Stimulated activated naive CD4-positive, alpha-beta T cell (primary cell): ENCODE measurements at places on chromosomes 5 and 9.

DNA sequence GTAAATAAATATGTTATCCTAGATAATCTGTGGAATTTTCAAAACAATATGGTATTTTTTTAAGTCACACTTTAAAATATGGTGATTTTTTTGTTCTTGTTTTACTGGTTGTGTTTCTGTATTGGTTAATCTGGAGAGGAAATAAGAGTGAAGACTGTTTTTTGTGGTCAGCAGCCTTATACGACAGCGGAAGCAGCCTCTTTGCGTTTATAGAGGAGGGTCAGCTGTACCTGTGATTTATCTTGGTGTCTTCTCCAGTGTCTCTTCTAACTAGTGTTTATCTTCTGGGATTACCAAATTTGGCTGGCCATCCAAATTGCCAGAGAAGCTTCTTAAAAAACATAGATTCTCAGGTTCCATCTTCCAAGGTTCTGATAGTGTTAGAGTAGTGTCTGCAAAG, 58.7 kb downstream of the ICE1 start:
- peak; percentile 33 for DNase-seq

GRCh38 chr5:38410304-38410990, 146.0 kb downstream of the LIFR start:
- DNase-seq = no peak

DNA sequence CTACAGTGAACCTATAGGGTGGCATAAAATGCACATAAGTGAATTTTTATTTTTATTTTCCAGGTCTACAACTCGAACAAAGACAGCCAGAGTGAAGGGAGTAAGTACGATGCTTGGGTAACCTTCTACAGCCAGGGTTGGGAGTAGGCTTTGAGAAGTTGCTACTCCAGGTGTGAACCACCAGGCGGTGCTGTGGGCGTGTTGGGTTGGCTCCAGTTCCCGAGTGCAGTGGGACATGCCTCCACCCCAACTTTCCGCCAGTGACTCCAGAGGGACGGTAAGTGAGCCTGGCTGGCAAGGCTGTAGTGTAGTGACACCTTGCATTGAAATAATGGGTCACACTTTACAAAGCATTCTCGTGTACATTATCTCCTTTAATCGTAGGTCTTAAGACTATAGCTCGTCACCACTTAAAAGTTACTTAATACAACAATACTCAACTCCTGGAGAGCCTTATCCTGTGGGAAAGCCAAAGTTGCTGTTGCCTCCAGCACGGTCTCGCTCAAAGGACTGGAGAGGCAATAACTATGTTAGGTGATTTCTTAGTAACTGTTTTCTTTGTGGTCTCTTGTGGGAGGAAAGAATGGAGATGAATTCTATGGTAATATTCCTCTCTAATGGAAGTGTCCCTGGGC, 244.0 kb downstream of the ARHGAP26 start:
- DNase-seq = no peak

DNA sequence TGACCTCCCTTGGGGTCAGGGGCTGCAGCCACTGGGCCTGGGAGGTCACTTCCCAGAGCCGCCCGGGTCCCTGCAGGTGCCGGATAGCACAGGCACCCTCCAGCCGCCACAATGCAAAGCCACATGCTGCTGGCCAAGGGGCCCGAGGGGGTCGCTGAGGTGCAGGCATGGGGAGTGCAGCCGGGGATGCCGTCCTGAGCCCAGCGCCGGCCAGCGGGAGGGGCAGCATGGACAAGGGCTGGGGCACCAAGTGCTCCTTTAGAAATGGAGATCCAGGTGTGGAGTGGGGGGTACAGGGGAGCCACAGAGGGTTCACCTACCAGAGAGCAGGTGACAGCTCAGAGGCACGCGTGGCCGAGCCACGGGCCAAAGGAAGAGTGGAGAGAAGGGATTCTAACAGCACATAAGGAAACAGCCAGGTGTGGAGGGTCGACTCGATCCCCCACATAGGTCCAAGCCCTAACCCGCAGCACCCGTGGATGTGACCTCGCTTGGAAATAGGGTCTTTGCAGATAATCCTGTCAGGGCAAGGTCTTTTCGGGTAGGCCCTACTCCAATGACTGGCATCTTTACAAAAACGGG, 24.7 kb downstream of the ZDHHC11B start:
- no peak for DNase-seq

DNA sequence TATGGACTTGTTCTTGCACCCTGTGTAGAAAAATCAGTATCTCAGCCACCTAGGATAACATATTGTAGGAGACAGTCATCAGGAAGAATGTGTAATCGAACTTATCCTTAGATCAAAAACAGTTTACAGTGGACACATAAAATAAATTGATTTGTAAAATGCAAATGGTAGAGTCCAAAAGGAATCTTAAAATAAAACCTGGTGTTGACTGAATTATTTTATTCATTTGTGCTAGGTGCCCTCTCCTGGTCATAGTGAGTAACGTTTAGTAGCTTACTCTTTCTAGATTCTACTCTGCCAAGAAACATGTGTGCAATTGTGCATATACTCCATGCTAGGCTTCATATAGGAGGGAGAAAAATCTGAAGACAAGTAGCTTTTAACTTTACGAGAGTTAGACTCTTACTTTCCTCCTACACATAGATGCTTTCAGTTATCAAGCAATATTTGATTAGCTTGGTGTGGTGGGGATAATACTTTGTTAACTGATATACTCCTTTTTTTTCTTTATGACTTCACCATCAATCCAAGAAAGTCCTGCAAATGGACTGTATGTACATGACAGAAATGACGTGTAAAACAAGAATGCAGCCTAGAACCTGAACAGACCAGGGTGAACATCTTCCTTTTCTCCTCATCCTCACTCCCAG, 23.7 kb upstream of the LOX start:
- DNase-seq = no peak

DNA sequence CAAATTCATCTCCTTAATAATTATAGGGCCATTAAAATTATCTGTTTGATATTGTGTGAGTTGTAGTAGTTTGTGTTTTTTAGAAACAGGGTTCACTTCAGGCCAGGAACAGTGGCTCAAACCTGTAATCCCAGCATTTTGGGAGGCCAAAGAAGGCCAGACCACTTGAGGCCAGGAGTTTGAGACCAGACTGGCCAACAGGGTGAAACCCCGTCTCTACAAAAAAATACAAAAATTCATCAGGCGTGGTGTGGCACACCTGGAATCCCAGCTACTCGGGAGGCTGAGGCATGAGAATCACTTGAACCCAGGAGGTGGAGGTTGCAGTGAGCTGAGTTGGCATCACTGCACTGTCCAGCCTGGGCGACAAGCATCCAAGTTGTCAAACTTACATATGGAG, 57.0 kb downstream of the IARS1 start:
- no peak for DNase-seq

DNA sequence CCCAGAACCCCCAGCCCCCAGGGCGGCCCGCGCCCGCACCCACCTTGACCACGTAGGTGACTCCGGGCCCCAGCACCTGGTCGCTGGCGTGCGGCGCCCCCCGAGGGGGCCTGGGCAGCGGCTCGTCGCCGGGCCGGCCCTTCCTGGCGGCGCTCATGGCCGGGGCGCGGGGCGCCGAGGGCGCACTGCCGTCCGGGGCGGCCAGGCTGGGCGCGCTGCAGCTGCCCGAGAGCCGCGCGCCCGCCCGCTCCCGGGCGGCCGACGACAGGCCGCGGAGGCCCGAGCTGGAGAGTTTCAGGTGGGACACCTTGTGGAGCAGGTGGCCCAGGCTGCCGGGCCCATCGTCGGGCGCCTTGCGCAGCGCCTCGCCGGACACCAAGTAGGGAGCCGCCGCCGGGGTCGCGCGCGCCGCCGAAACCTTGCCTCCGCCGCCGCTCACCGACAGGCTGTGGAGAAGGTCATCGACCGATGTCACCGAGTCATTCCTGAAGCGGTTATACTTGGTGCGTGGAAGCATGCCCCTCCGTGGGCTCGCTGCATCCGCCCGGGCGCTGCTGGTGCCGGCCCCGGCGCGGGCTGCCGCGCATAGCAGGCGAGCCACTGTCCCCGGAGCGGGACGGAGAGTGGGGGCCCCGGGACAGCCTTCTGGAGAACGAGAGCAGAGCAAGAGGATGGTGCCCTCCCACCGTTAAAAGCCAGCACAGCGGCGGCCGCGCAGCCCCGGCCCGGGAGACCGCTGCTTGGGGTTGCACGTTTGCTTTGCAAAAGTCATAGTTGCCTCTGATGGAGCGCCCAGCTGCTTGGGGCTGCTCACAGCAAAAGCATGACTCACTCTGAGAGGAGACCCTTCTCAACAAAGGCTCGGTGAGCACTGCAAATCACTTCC, at the start of gene SHC3:
TSS of gene SHC3 (minus strand) at position 875 of the 886 bp plus-strand sequence. CDS start at position 517, 358 bp downstream.
- no peak for DNase-seq

- no peak for DNase-seq
These were observed 177.0 kb downstream of the FGF18 start for GRCh38 chr5:171596391-171596878.

DNA sequence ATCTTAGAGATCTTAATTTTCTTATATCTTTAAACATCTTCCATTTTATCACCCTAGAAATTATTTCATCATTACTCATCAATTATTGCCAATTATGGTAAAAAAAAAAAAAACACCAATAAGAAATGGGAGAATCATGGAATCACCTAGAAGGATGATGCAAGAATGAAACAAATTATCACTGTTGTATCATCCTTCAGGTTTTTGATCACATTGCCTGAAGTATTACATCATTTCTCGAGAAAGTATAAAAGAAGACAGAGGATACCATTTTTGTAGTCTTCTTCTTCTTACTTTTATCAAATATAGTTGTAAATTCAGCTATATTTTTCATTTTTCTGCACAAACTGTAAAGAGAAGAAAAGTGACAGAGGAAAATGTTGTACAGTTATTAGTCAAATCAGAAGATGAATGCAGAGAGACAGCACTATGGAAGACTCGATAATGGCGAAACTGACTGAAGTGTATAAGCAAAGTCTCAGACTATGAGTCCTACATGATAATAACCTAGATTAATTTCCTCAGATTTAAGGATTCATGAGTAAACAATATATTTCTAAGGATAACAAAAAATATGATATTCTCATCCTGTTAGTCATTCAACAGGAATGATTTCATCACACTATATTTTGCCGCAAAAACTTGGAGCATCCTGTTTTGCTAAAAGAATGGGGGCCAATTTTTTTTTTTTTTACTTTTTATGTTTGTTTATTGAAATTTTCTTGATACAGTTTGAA, 5.9 kb upstream of the STC2 start:
- no peak for DNase-seq

- no peak for DNase-seq
These were observed 62.8 kb downstream of the ERBIN start for GRCh38 chr5:65989158-65989557.

DNA sequence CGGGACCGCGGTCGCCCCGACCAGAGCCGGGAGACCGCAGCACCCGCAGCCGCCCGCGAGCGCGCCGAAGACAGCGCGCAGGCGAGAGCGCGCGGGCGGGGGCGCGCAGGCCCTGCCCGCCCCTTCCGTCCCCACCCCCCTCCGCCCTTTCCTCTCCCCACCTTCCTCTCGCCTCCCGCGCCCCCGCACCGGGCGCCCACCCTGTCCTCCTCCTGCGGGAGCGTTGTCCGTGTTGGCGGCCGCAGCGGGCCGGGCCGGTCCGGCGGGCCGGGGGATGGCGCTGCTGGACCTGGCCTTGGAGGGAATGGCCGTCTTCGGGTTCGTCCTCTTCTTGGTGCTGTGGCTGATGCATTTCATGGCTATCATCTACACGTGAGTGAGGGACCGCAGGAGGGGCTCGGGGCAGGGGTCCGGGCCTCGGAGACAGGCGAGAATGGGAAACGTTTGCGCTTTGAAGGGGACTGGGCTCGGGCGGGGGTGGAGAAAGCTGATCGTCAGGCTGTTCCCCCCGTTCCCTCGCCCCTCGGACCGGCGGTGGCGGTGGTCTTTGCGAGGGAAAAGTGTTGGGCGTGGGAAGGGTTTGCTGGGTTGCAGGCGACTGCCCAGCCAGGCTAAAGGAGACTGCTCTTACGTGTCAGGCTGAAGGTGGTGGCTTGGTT, 457 bp downstream of the UGCG start:
- peak; percentile 80 for DNase-seq

DNA sequence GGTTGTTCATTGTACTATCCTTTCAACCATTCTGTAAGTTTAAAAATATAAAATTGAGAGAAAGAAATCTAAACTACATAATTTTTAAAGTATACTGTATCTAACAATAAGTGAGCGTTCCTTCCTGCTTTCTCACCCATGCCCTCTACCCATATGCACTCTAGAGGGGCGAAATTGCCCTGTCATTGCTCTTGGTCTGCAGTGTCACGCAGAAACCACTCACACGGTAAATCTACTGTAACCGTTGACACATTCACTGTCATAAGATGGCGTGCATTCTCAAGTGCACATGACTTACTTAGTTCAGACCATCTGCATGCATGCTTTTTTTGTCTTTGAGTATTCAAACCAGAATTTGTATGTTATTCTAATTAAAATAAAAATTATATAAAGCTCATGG, 55.7 kb upstream of the NIPBL start:
- no peak for DNase-seq

DNA sequence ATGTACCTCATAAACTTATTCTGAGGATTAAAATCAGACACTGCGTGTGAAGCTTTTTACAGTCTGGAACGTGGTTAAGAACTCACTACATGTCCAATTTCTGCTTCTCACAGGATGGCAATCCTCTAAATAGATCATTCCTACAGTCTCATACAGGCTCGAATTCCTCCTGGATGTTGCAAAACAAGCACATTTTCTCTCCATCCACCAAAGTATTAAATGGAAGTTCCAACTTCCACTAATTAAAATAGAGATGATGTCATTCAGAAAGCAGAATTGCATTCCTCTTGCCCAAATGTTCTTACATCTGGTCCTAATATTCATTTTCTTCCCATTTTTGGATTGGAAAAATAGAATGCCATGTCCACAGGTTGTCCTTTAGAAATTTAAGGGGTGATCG, 145.5 kb upstream of the PCA3 start:
- DNase-seq = no peak

- no peak for DNase-seq
These were observed 178.8 kb downstream of the SPOCK1 start for GRCh38 chr5:137320056-137321045.

GRCh38 chr5:138770291-138770690, 17.1 kb downstream of the CTNNA1 start:
- DNase-seq = no peak

GRCh38 chr5:73814233-73814846, 188.3 kb downstream of the ARHGEF28 start:
- DNase-seq = no peak

DNA sequence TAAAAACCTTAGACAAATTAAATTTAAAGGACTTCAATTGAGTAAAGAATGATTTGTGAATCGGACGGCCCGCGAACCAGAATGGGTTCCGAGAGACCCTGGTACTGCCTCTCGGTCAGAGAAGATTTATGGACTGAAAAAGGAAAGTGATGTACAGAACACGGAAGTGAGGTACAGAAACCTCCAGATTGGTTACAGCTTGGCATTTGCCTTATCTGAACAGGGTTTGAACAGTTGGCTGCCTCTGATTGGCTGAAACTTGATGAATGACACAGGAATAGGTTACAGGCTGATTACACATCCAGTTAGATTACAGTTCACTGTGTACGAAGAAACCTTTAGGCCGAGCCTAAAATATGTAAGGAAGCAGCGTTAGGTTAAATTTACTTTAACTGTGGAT, 156.5 kb upstream of the EGFLAM start:
- no peak for DNase-seq

DNA sequence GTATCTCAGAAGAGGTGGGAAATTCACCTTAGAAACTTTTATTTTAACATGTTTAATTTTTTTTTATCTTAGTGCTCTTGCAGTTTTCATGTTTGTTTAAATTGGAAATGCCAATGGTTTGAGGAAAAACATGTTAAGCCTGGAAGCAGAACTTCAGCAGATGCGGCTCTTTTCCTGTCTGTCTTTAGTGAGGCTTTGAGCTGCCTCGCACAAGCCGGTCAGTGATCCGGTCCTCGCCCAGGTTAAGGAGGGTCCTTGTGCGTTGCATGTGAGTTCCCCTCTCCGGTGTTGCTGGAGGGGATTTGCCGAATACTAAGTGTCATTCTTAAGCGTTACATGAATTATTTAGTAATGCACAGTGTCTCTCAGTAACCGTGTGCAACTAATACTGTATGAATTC, 9.4 kb upstream of the PLEKHG4B start:
- DNase-seq = no peak
